ENCODE measurements at places on chromosomes 2 and 18.

- DNase-seq = no peak
Measured at GRCh38 chr2:172228177-172228808, 125.6 kb upstream of the DLX2 start.

DNA sequence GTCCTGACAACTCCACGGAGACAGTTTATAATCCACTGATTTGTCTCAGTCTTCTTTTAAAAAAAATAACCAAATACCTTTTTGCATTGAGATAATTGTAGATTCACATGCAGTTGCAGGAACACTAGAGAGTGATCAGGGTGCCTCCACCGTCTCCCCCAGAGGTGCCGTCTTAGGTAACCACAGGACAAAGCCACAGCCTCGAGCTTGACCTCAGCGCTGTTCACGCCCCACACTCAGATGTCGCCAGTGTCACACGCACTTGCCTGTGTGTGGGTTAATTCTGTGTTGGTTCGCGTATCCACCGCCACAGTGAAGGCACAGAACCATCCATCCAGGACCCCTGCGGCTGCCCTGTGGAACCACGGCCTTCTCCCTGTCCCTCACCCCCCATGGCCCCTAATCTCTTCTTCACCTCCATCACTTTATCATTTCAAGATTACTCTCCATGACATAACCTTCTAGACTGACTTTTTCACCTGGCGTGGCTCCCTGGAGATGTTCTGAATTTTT is 295.0 kb upstream of the HDAC4 start:
- no peak for DNase-seq

GRCh38 chr2:129767346-129768035 is 212.0 kb upstream of the RAB6C start:
- DNase-seq = no peak

GRCh38 chr2:68834737-68835376 is 36.3 kb downstream of the BMP10 start:
- no peak for DNase-seq

DNA sequence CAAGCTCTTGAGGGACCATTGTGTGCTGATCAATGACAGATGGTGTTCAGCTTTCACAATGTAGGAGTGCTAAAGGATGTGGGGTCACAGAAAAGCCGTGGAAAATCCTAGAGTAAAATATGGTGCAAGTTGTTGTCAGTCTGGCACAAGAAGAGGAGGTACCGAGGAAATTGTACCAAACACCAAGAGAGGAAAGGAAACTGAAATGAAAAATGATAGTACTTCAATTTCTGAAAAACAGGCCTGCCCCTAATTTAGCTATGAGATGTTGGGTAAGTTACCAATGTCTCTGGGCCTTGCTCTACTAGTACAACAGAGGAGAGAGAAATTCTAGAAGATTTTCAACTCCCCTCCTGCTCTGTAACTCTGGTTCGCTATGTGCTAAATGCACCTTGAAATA is 78.8 kb upstream of the PELI1 start:
- DNase-seq = no peak

DNA sequence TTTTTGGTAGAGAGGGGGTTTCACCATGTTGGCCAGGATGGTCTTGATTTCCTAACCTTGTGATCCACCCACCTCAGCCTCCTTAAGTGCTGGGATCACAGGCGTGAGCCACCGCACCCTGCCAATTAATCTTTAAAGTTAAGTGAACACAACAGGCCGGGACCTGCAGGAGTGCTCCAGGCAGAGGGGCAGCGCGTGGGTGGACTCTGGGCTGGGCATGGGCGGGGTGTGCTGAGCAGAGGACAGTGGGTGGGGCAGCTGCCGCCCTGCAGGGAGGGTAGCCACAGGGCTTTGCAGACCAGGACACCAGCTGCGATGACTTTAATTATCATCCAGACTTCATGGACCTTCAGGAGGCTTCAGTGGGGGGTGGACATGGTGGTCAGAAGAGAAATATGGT is 8.8 kb upstream of the GPR148 start:
- no peak for DNase-seq

- no peak for DNase-seq
Measured at GRCh38 chr18:26893996-26894395, 28.5 kb upstream of the AQP4 start.

- DNase-seq = no peak
Measured at GRCh38 chr18:2407961-2408360, 163.3 kb downstream of the METTL4 start.

GRCh38 chr2:148021059-148021861 is at the start of gene MBD5:
MBD5 (plus strand) TSS chr2:148021091.
- peak; percentile 2 for DNase-seq

GRCh38 chr2:240795454-240795853 is 24.6 kb downstream of the KIF1A start:
- no peak for DNase-seq

DNA sequence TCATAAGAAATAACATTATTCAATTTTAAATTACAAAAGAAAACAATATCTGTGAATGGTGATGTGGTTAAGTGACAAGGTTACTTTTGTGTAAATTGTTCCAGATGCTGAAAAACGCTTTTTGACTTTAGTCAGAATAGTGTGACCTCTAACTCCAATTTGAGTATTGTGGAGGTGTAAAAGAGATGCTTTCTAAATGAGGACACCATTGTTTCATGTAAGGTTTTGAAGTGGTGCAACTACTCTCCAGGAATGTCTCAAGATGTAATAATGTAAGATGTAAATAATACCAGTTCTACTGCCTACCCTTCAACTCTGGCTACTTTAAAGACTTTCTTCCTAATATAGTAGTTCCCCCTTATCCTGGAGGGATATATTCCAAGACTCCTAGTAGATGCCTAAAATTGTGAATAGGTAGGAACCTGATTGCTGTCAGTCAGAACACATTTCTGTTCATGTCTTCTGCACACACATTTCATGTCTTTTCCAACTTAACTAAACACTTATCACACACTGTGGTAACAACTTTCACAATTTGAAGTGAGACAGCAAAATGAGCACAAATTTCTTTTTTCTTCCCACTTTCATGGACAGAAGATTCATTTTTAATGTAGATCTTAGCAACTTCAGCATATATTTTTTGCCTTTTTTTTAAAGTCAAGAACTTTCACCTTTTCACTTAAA is 39.1 kb upstream of the PPP1R1C start:
- no peak for DNase-seq

DNA sequence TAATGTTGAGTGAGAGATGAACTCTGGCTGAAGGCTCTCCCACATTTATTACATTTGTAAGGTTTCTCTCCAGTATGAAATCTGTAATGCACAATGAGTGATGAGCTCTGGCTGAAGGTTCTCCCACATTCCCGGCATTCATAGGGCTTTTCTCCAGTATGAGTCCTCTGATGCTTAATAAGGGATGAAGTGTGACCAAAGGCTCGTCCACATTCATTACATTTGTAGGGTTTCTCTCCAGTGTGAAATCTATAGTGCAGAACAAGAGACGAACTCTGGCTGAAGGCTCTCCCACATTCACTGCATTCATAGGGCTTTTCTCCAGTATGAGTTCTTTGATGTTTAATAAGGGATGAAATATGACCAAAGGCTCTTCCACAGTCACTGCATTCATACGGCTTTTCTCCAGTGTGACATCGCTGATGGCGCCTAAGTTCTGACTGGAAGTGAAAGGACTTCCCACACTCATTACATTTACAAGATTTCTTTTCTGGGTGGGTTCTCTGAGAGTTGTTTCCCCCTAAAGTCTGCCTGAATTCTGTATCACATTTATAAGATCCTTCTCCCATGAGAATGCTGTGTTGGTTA is 10.2 kb downstream of the ZNF514 start:
- no peak for DNase-seq

- DNase-seq = no peak
Measured at GRCh38 chr18:23401400-23402347, 51.4 kb upstream of the RIOK3 start.

DNA sequence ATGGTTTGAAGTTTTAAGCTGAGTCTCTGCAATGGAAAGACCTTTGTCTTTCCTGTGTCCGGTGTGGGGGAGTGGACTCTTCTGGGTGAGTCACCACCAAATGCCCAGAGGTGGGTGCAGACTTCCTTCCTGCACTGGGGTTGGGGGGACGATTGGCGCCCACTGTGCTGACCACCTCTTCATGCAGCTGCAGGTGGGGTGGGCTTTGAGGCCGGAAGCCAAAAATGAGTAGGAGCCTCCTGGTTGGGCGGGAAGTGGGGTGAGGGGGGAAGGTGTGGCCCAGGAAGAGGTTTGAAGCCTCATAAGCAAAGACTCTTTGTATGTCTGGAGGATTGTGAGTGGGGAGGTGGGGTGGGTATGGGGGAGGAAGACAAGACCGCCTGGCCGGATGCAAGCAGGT is 27.6 kb downstream of the PAX8 start:
- DNase-seq = no peak

- no peak for DNase-seq
Measured at GRCh38 chr2:119040730-119041129, 98.7 kb downstream of the MARCO start.

DNA sequence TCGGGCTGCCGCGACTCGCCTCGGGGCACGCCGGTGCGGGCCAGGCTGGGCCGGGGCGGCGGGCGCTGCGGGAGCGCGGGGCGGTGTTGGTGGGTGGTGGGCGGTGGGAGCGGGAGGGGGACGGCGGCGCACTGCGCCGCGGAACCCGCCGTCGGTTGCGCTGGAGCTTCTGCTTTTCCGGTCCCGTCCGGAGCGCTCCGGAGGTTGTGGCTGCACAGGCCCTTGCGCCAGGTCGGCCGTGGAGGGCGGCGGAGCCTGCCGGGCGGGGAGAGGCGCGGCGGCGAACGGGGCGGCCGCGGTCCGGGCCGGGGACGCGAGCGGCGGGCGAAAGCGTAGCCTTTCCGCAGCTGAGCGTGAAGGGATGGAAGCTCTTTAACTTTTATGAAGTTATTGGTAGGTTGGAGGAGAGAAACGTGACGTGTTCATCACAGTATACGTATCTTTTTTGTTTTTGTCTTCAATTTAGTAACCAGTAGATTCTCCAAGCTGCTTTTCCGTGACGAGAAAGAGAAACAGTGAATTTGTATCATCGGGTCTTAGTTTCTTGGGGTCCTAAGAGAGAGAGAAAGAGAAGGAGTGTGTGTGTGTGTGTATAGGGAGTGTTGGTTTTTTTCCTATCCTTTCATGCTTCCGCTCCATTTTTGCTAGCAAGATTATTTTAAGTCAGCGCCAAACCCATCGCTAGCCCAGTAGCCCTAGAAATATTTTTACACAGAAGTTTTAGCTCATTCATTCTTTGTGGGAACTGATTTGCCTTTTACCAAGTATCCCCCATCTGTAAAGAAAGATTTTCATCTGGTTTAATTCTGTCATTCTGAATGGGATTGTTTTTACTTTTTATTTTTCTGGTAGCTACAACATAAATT is 535 bp downstream of the ATG4B start:
- no peak for DNase-seq

GRCh38 chr2:65297544-65297943 is 69.9 kb downstream of the ACTR2 start:
- no peak for DNase-seq

GRCh38 chr2:139142252-139142880 is 362.2 kb upstream of the NXPH2 start:
- DNase-seq = no peak

GRCh38 chr2:204544961-204545860 is at the start of gene PARD3B:
PARD3B (plus strand) TSS chr2:204545475; CDS start chr2:204546000, 525 bp downstream.
- DNase-seq = no peak

DNA sequence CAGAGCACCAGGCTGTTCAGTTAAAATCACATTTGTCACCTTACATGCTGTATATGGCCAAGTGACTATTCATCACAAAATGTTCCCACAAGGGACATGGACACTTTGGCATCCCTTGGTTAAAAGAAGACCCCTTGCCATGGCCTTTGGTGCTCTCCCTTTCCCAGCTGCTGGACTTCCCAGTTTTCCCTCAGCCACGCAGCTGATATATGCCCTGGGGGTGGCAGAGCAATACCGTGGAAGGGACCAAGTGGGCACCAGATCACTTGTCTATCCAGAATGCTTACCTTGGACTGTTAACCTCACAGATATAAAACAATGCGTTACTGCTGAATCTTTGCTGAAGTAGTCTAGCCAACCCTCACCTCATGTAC is 35.3 kb downstream of the PAIP2B start:
- no peak for DNase-seq

GRCh38 chr2:140348826-140349225 is 1568.6 kb upstream of the NXPH2 start:
- DNase-seq = no peak

GRCh38 chr18:78794071-78794430 is 185.6 kb upstream of the SALL3 start:
- DNase-seq = no peak

DNA sequence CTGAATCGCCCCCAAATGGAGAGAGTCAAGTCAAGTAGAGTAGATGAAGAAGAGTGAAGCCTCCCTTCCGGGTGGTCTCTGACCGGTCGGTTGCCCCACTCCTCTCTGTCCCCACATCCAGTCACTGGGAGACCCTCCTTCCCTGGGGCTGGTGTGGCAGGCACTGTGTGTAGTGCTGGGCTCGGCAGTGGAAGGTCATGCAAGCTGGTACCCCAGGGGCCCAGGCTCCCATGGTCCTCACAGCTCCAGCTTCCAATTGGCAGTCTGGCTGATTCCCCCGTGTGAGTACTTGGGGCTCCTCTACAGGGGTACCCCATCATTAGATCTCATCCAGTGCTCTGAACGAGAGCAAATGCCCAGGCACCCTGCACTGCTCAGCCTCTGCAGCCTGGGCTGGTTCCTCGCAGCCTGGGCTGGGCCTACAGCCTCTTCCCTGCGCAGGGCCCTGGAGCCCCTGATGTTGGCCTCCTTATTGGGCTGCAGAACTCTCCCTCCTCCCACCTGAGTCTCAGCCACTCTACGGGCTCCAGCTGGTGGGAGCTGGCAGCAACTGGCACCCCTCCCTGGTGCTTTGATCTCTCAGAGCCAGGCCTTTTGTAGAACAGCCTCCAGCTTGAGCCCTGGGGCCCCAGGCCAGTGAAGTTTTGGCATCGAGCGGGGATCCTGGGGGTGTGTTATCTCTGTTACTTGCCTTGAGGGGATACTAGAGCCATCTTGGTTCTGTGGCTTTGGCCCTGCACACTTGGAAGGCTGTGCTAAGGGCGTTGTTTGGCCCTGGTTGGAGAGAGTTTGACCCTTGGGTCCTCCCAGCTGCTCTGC is 187.8 kb upstream of the HDAC4 start:
- DNase-seq = no peak

DNA sequence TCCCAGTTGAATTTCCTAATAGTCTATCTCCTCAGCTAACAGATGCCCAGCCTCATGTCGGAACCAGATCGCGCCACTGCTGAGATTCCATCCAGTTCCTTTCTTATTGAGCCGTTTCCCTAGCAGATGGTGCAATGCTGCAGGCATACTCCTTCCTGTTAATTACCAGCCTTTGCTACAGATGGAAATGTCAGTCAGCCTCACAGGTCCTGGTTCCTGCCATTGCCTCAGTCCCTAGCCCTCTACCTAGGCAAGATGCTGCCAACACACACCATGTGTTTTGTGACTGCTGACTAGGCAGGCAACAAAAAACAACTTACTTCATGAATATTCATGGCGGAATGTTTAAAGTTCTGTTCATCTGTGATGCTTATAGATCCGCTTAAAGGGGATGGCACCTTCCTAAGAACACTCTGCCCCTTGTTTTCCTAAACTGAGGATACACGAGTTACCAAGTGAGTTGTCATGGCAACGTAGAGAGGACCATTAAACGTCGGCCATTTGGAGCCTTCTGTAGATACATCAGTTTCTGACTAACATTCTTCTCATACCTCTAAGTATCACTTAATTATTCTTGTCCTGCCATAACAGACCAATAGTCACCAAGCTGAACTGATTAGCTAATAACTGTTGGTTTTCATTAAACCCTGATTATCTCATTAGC is 749.5 kb downstream of the RNF144A start:
- DNase-seq = no peak
